Right ventricle myocardium superior (tissue), 1 donor: ENCODE measurements at places on chromosomes 3 and 15. TPM values are rescaled to one million over a fixed set of nuclear protein-coding genes. Genes with fewer than 3 reads are reported as not detected.

The TMA7 gene
- total RNA-seq, result 237 TPM

The KBTBD12 gene
- total RNA-seq, result 29.4 TPM

The PLA1A gene
- 1.6 TPM for total RNA-seq

The SPTBN5 gene
- 3.4 TPM for total RNA-seq

The SLC51B gene
- not detected for total RNA-seq

The GALNT15 gene
- 7.2 TPM for total RNA-seq

- DNase-seq, result no peak
These were observed 24.4 kb upstream of the TRIM59 start for GRCh38 chr3:160473978-160474377.

GRCh38 chr3:52836986-52837385 is 2.2 kb upstream of the MUSTN1 start:
- DNase-seq, result no peak

GRCh38 chr3:50192689-50193141 is 1.3 kb downstream of the GNAT1 start:
- DNase-seq, result peak; percentile 80

DNA sequence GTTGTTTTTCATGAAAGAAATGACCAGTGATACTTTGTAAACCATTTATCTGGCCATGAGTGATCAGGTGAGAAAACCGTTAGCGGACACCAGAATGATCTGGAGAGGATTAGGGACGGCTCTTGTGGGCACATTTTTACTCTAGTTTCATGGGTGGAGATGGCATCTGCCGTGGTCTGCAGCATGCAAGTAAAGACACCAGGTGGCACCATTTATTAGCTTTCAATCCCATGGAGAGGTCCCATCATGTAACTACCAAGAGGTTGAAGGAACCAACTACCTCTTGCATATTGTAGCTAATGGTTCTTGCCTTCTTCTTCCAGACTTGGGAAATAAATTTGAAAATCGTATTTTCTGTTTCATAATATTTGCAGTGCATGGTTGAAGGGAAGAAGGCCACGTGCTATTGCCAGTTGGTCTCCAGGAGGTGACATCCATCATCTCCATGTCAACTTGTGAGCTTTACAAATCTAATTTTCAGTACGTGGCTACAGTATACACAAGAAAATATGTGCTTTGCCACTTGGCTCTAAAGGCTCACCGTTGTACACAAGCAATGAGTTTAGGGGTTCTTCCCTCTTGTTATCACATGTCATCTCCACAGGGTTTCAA is 1.5 kb upstream of the MAPKBP1 start:
- DNase-seq, result no peak

DNA sequence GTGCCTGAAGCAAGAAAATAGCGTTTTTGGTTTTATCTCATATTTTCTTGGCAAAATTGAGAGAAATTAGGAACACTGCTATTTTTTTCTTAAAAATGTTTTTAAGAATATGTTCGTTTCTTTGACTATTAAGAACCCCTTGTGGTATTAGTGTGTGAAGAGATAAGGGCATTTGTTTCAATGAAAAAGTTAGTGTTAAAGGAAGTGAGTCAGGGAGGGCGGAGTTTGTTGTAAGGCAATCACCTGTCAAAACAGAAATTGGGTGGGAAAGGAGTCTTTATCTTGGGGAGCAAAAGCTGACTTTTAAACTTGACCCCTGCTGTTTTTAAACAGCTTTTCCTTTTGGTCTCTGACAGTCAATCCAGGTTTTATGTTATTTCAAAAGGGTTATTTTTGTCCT is 4.2 kb downstream of the RAP2B start:
- no peak for DNase-seq

DNA sequence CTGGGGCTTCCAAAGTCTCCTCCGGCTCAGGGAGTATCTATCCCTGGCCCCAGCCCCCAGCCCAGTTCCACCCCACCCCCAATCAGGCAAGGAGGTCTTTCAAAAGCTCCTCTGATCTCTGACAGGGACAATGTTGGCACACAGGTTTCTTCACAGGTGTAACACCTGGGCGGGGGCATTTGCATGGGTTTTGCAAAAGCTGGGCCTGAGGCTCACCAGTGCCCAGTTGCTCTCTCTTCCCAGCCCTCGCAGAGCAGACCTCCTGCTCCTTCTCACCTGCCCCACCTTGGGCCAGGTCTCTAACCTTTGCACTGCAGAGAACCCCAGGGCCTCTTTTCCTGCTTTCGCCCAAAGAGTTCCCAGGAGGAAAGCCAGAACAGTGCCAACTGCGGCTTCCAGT is 8.6 kb upstream of the CSK start:
- no peak for DNase-seq

DNA sequence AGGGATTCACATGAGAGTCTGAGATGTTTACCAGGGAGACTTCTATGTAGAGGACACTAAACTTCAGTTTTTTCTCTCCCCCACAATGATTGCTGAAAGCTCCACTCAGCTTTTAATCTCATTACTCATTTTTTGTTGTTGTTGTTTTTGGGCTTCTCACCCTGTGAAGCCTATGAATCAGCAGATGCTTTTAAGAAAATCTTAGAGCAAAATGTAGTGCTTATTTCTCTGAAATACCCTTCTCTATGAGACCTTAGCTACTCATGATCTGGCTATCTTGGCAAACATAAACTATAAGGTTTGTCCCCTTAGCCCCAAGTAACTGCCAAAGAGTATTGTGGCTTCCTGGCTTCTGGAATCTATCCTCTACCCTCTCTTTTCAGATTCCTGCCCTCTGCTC is 537.3 kb downstream of the OCA2 start:
- no peak for DNase-seq

GRCh38 chr3:159273608-159274007 is 471.8 kb downstream of the MFSD1 start:
- DNase-seq, result peak; percentile 40

DNA sequence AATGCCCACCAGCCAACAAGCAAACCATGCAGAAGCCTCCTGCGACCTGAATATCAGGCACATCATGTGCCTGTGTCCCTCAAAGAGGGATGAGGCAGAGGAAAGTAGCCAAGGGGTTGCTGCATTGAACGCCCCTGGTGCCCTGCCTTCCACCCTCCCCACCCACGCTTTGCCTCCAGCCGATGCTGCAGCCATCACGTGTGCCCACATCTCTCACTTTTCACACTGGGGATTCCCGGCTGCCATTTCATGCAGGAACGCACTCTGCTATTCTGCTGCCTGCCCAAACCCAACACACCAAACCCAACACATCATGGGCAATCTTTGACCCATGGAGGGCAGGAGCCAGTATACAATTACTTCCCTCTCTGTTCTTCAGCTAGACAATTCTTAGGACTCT is 462.2 kb upstream of the PROK2 start:
- no peak for DNase-seq

GRCh38 chr15:56053046-56053400 is 59.6 kb upstream of the NEDD4 start:
- DNase-seq, result no peak

DNA sequence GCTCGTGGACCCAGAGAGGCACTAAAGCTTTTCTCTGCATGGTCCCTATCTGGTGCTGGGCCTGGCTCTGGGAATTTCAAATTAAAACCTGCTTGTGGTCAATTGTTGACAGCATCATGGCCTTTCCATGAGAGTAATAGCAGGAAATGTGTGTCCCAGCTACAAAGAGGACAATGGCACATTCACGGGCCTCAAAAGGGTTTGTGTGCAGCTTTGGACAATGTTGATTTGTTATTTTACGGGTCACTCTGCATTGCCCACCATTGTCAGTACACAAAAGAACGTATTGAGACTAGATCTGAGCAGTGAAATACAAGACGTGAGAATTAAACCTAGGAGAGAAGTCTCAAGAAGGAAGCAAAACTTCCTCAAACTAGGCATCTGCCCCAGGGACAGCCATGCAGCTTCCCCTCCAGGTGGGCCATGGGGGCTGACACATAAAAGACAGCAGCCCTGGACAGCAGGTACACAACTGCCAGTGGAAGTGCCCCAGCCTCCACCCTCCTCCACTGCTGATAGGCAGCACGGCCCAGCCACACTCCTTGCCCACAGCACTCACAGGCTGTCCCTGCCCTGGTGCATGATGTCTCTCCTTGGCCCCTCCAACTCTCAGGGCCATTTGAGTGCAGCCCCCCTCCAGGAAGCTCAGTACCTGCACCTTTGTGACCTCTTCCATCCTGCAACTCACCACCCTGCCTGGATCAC is 15.9 kb upstream of the LTF start:
- DNase-seq, result no peak

DNA sequence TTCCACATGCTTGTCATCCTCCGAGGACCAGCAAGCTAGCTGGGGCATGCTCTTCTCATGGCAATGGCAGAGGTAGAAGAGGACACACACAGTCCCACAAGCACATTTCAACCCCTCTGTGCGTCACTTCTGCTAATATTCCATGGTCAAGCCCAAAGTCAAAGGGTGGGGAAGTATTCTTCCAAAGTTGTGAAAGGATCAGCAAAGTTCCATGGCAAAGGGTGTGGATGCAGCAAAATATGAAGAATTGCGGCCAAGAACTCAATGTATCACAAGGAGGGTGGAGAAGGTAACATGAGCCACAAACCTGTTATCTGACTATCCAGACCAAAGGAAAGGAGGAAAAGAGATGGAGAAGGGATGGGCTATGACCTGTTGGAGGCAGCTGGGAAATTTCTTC is 71.2 kb upstream of the SNRK start:
- no peak for DNase-seq

DNA sequence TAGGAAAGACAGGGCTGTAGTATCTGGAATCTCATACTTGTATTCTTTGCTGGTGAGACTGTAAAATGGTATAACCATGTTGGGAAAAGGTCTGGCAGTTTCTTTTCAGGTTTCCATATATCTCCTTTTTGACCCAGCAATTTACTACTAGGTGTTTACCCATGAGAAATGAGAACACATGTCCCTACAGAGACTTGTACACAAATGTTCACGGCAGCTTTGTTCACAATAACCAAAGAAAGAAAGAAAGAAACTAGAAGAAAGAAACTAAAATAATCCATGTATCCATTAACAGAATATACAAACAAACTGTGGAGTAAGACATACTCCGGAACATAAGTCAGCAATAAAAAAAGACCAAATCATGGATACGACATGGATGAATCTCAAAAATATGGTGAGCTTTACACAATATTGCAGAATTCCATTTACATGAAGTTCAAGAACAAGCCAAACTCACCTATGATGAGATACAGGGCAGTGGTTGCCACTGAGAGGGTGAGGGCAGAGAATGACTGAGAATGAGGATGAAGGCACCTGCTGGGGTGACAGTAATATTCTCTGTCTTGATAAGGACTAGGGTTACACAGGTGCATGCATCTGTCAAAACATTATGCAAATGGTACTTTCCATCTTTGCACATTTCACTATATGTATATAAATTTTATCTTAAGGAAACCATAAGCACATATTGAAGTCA is 2.7 kb downstream of the RFTN1 start:
- no peak for DNase-seq

GRCh38 chr3:48222616-48223513 is at the start of gene CAMP:
Gene CAMP (plus strand): TSS chr3:48223495. CDS start chr3:48223512, 17 bp downstream.
- peak; percentile 89 for DNase-seq

DNA sequence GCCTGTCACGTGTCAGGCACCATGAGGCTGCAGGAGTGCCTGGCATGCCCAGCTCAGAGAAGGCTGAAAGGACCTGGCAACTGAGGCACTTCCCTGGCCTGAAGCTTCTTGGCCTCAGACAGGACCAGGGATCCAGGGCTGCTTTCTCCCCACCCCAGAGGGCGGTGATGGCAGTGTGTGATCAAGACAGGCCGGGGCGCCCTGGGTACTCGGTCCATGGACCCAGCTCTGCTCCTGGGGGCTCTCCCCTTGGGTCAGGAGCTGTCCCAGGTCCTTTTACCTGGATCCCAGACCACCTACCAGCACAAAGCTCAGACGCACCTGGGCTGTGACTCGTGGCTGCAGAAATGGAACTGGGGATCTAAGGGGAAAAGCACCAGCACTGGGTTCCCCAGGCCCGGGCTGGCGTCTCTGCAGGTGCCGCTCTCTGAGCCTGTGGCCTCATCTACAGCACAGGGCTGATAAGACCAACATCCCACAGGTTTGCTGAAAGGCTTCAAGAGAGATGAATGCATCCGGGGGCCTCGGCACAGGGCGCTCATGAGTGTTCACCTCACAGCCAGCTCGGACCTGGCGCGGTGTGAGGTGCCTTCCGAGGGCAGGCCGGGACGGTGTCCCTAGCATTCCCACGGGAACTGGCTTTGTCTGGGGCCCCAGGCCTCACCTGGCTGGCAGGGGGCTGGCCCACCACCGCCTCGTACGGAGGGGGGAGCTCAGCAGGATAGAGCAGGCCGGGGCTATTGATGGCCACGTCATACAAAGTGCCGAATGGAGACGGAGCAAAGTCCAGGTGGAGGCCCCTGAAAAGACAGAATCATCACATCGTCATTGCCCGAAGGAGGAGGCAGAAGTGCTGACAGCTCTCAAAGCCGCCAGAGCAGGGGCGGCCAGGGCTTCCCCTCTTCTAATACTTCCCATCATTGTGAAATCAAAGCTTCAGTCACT is 133.6 kb downstream of the NSMCE3 start:
- DNase-seq, result peak; percentile 26

- no peak for DNase-seq
These were observed 14.7 kb downstream of the CCR1 start for GRCh38 chr3:46193436-46193835.

GRCh38 chr3:55935241-55935640 is 448.1 kb upstream of the WNT5A start:
- DNase-seq, result no peak
